ENCODE measurements at places on chromosomes 1 and 21.

GRCh38 chr1:1826356-1827088 is 48.3 kb upstream of the NADK start:
- DNase-seq: no peak

DNA sequence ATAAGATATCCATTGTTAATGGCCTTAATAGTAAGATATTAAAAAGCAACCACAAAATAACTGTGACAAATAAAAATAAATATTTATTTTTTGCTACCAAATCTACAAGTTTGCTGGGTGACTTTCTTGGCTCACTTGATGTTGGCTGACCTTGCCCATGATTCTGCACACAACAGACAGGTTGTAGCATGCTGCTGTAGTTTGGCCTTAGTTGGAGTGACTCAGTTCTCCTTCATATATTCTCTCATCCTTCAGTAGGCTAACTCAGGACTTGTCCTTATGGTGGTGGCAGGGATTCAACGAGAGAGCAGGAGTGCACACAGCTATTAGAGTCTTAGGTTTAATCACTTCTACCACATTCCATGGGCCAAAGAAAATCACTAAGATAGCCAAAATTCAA is 437.9 kb downstream of the MRPL39 start:
- no peak for DNase-seq

GRCh38 chr21:39533545-39534380 is 79.0 kb upstream of the B3GALT5 start:
- no peak for DNase-seq

DNA sequence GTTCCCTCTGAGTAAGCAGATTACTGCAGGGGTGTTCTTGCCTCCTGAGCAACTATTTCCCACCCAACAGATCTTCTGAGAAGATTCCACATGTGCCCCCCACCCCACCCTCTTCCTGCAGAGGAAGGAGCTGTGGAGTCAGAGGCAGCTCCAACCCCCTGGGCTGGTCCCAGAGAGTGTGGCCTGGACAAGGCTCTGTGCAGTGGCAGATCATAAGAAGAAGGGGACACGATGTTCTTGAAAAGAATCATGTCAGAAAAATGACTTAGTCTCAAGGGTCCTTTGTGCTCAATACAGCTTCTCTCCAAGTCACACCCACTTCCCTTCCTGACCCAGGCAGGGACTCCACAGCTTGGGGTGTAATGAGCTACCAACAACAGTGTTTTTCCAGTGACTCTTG is 95.2 kb downstream of the SYF2 start:
- DNase-seq: no peak

- no peak for DNase-seq
These were observed 204.4 kb downstream of the APP start for GRCh38 chr21:25965951-25966707.

- no peak for DNase-seq
These were observed 62.5 kb downstream of the OSBPL9 start for GRCh38 chr1:51679435-51679834.

DNA sequence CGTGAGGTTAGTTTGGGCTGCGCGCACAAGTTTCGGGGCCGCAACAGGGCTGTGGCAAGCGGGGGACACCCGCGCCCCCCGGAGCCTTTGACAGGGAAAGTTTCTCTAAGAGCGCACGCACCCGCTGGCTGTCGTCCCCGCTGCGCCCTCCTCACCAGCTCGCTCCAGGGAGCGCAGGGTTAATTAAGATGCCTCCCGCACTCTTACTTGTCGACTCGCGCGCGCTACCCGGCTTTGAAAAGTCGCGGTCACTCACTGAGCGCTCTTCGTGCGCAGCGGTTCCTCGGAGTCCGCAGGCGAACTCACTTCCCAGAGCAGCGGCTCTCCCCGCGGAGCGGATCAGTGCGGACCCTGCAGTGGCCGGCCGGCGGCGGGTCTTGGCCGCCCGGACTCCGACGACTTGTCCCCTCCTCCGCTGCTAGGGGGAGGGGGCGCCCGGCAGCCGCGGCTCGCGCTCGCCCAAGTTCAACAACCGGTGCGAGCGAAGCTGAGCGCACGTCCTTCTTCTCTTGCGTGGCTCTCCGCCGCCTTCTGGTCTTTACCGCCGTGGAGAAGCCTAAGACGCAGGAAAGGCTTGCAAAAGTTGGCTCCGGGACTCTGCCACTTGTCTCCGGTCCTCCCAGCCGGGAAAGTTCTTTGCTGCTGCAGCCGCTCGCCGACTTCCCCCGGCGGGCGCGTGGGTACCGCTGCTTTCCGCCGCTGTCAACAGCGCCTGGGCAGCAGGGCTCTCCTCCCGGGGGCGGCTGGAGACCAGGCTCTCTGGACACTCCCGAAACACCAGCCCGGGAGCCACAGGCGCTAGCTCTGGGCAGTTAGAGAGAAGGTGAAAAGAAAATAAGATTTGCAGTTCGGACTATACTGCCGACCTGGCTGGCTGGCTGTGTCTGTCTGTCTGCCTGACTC is 506 bp downstream of the JUN start:
- DNase-seq: peak; percentile 71

DNA sequence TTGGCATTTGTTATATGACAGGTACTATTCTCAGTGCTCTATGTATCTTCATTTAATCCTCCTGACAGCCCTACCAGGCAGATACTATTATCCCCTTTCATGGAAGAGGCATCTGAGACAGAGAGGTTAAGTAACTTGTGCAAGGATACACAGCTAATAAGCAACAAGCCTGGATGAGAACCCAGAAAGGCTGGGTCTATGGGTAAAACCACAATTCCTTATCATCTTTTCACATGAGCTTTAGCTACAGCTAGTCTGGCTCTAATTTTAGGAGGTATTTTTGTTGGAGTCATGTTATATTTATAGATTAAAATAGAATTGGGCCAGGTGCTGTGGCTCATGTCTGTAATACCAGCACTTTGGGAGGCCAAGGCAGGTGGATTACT is 27.7 kb downstream of the DNTTIP2 start:
- no peak for DNase-seq

DNA sequence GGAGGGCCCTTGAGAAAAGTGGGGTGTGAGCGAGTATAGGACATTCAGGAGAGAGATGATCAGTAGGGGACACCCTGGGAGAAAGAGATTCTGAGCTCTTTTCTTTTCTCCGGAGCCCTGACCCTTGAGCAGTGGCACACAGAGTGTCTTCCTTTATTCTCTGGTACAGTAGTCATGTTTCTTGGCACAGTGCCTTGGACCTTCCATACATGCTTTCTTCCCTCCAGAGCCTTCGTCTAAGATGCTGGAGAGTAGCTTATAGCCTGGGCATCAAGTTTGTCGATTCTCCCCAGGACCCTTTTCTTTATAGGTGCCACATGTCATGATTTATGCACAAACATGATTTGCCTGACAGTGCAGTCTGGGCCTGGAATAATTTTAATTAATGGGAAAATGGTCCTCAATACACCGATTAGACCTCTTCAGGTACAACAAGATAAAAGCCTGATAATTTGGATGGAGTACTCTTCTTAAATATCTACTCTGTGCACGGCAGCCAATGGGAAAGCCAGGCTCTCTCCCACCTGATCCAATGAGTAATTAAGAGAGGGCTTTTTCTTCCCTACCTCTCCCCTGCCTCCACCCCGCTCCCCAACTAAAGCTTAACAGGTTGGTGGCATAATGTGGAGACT is at the start of gene TBX19:
Gene TBX19, plus strand, starts transcription at position 582 of the 632 bp plus-strand sequence. CDS start 214 bp downstream, outside the sequence.
- no peak for DNase-seq

Measured in umbilical cord (tissue), 2 donors.